IPS DF 6.9 (cell line): ENCODE measurements at places on chromosomes 7 and 10.

DNA sequence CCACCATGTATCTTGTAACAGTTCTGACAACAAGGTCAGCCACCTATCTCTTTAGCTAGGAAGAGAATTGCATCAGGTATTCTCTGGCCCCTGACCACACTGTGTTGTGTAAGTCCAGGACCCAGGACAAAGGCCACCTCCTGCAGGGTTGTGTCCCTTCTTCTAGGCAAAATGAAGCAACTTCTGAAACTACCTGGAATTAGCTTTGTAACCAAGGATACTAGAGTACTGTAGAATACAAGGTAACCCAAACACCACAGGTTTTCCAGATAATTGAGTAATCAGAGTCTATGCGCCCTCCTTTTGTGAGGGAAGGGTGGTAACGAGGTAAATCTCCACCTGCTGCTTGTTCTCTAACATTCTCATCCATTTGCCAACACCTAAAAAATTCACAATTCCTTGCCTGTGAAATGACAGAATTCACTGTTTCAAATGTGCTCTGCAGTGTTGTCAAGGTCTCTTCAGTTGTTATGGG lies 51.7 kb downstream of the SGMS1 start:
- H3K36me3 ChIP-seq: no peaks in the 10 kb centered on the region
- peaks cover 8% of the 10 kb centered on the region; the same call in 1 of the 2 replicates for H3K4me1 ChIP-seq
- H3K27ac ChIP-seq: no peak overlapping the region

DNA sequence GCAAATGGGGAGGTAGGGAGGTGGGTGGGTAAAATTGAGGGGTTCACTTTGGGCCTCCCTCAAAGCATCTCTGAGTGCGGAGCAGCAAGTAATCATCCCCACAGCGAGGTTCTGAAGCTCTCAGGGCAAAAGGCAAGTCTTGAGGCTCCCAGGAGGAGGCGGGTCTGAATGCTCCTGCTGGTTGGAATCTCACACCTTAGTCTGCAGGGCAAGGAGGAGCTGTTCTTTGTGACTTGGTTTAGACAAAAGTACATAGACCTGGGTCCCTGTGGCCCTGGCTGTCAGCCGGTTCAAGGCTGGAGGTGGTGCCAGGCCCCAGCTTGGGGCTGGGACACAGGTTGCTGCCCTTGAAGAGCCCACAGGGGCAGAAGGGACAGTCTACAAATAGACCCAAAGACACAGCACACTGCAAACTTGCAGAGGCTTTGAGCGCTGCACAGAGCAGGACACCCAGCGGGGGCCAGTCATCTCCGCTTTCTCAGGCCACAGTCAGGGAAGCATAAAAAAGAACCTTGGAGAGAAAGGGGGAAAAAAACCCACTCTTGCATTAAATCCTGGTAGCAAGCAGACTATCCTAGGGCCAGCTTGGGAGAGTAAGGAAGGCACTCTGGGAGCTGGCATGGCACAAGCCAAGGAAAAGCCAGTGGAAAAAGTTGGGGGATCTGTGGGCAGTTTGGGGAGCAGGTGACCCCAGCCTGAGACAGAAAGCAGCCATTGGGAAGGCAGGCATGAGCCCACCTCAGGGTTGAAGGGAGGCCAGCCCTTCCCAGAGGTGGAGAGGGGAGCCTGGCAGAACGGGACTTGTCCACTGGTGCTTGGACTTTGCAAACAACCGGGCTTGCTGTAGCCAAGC lies 926 bp upstream of the C10orf71 start:
- no peaks in the 10 kb centered on the region for H3K36me3 ChIP-seq
- H3K4me1 ChIP-seq: 0 out of 2 replicates have a peak, but pooled peaks cover 2% of the 10 kb centered on the region
- no peak overlapping the region for H3K4me3 ChIP-seq
- no peaks in the 10 kb centered on the region for H3K27me3 ChIP-seq
- no peak overlapping the region for H3K27ac ChIP-seq
- no peak for DNase-seq

DNA sequence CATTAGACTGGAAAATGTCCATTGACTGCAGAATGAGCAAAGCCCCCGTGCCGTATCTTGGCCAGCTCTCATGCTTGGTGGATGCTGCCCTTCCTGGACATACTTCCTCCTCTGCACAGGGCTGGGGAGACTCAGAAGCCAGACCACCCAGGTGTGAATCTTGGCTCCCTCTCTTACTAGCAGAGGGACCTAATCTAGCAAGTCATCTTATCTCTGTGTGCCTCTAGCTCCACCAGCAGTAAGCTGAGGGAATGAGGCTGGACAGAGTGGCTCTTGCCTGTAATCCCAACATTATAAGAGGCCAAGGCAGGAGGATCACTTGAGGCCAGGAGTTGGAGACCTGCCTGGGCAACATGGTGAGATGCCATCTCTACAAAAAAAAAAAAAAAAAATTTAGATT lies 173.8 kb upstream of the GHITM start:
- no peaks in the 10 kb centered on the region for H3K36me3 ChIP-seq
- H3K27me3 ChIP-seq: no peaks in the 10 kb centered on the region
- H3K4me1 ChIP-seq: no peaks in the 10 kb centered on the region

DNA sequence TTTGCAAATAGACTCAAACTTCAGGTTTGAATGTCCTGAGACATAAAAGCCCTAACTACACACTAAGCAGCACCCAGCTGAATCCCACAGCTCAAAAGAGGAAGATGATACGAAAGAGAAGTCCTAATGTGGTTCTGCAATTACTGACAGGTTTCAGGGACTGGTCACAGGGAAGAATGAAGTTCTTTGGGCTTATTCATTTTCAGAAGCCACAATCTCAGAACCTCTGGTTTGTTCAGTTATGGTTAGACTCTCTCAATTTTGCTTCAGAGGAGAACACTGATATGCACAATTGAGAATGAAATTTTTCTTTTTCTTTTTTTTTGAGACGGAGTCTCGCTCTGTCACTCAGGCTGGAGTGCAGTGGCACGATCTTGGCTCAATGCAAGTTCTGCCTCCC lies 94.6 kb upstream of the FAM180A start:
- no peak overlapping the region for H3K27ac ChIP-seq
- H3K4me1 ChIP-seq: no peaks in the 10 kb centered on the region
- H3K27me3 ChIP-seq: no peaks in the 10 kb centered on the region
- H3K36me3 ChIP-seq: no peaks in the 10 kb centered on the region

DNA sequence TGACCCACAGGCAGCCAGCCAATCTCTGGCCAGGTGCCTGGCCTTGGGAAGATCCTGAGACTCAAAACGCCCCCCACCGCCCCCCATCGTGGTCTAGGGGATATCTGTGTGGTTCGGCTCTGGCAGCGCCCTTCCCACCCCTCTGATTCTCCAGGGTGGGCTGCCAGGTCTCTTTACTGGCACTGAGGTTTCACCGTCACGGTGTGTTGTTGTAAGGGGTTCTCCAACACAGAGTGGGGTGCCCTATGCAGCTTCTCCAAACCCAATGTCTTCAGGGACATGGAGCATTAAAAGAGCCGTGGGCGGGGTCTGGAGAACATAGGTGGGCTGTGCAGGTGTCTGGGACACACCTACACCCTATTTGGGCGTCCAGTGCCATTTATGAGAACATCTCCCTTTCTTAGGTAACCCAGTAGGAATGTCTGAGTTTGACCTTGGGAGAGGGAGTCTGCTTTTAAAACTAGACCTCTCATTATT lies 1.5 kb downstream of the MAFK start:
- H3K4me1 ChIP-seq: peaks cover 17% of the 10 kb centered on the region
- H3K4me3 ChIP-seq: no peak overlapping the region
- no peaks in the 10 kb centered on the region for H3K36me3 ChIP-seq
- DNase-seq: no peak
- no peaks in the 10 kb centered on the region for H3K27me3 ChIP-seq
- H3K27ac ChIP-seq: no peak overlapping the region

DNA sequence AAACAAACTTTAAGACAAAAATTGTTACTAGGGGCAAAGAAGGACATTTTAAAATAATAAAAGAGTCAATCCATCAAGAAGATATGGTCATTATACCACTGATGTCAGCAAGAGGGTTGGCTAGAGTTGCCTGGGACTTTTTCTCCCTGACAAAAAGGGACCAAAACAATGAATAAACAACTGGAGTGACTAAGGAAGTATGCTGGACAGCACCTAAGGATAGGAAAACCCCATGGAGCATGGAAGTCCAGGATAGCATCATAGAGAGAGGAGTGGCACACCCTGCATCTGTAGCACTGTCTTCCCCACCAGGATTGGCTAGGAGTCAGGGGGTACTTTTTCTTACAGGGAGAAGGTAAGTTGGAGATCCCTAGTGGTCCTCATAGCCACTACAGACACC lies 73.5 kb upstream of the MACROH2A2 start:
- no peak overlapping the region for H3K4me3 ChIP-seq
- no peaks in the 10 kb centered on the region for H3K4me1 ChIP-seq
- no peak overlapping the region for H3K27ac ChIP-seq
- DNase-seq: no peak

GRCh38 chr7:128728598-128728997 lies 10.6 kb upstream of the CALU start:
- H3K27ac ChIP-seq: no peak overlapping the region
- H3K27me3 ChIP-seq: no peaks in the 10 kb centered on the region
- no peaks in the 10 kb centered on the region for H3K4me1 ChIP-seq
- no peak overlapping the region for H3K4me3 ChIP-seq
- no peaks in the 10 kb centered on the region for H3K36me3 ChIP-seq

GRCh38 chr10:72719941-72720592 lies 28.1 kb downstream of the MCU start:
- H3K4me3 ChIP-seq: no peak overlapping the region
- H3K27ac ChIP-seq: no peak overlapping the region
- no peaks in the 10 kb centered on the region for H3K4me1 ChIP-seq
- H3K27me3 ChIP-seq: no peaks in the 10 kb centered on the region

GRCh38 chr10:132063432-132063831 lies 2.3 kb upstream of the JAKMIP3 start:
- no peaks in the 10 kb centered on the region for H3K27me3 ChIP-seq
- no peak for DNase-seq
- no peaks in the 10 kb centered on the region for H3K36me3 ChIP-seq
- H3K4me3 ChIP-seq: no peak overlapping the region

DNA sequence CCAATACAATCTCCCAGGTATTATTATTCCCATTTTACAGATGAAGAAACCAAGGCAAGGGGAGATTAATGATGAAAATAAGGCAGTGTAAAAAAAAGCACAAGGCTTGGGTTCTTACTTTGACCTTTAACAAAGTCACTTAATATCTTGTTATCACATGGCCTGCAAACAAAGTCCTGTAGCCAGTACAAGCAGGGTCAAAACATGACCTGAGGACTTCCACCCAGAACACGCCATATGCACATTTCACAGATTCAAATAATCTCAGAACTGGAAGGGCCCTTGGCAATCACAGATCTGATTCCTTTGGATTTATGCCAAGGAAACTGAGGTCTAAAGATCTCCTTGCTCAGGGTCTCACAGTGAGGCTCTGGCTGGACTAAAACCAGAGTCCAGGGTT lies 162.1 kb downstream of the KCNMA1 start:
- no peaks in the 10 kb centered on the region for H3K4me1 ChIP-seq
- no peak overlapping the region for H3K27ac ChIP-seq
- H3K27me3 ChIP-seq: no peaks in the 10 kb centered on the region
- no peaks in the 10 kb centered on the region for H3K36me3 ChIP-seq

- no peaks in the 10 kb centered on the region; the same call in 1 of the 2 replicates for H3K4me1 ChIP-seq
- H3K27me3 ChIP-seq: no peaks in the 10 kb centered on the region
- H3K4me3 ChIP-seq: no peak overlapping the region
- H3K27ac ChIP-seq: no peak overlapping the region
- H3K36me3 ChIP-seq: no peaks in the 10 kb centered on the region
Observed at GRCh38 chr10:86286236-86287109, 80.1 kb downstream of the GRID1 start.

- no peak overlapping the region for H3K27ac ChIP-seq
- no peak overlapping the region for H3K4me3 ChIP-seq
- peaks cover 2% of the 10 kb centered on the region; the same call in 1 of the 2 replicates for H3K4me1 ChIP-seq
- H3K36me3 ChIP-seq: no peaks in the 10 kb centered on the region
- H3K27me3 ChIP-seq: no peaks in the 10 kb centered on the region
Observed at GRCh38 chr7:70098133-70098561, 499.9 kb downstream of the AUTS2 start.

- no peaks in the 10 kb centered on the region for H3K4me1 ChIP-seq
- H3K36me3 ChIP-seq: no peaks in the 10 kb centered on the region
- no peak for DNase-seq
- H3K4me3 ChIP-seq: peak overlapping the region; percentile 99
- H3K27ac ChIP-seq: no peak overlapping the region
Observed at GRCh38 chr7:106283831-106284713, 711 bp downstream of the NAMPT start.

DNA sequence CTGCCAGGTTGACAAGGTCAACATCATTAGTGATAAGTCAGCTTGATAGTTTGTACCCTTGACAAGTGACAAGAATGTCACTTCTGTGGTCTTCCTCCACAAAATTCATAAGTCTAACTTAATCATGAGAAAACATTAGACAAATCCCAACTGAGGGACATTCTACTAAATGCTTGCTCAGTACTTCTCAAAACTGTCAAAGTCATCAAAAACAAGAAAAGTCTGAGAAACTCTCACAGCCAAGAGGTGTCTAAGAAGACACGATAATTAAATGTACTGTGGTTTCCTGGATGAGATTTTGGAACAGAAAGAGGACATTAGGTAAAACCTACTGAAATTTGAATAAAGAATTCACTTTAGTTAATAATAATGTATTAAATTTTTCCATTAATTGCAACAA lies 29.8 kb upstream of the SLC16A12 start:
- H3K36me3 ChIP-seq: no peaks in the 10 kb centered on the region
- no peak overlapping the region for H3K27ac ChIP-seq
- H3K4me1 ChIP-seq: peaks cover 1% of the 10 kb centered on the region; the same call in 1 of the 2 replicates
- no peak for DNase-seq

- no peak overlapping the region for H3K4me3 ChIP-seq
- DNase-seq: no peak
- no peak overlapping the region for H3K27ac ChIP-seq
Observed at GRCh38 chr7:105295596-105296352, 92.9 kb downstream of the SRPK2 start.

DNA sequence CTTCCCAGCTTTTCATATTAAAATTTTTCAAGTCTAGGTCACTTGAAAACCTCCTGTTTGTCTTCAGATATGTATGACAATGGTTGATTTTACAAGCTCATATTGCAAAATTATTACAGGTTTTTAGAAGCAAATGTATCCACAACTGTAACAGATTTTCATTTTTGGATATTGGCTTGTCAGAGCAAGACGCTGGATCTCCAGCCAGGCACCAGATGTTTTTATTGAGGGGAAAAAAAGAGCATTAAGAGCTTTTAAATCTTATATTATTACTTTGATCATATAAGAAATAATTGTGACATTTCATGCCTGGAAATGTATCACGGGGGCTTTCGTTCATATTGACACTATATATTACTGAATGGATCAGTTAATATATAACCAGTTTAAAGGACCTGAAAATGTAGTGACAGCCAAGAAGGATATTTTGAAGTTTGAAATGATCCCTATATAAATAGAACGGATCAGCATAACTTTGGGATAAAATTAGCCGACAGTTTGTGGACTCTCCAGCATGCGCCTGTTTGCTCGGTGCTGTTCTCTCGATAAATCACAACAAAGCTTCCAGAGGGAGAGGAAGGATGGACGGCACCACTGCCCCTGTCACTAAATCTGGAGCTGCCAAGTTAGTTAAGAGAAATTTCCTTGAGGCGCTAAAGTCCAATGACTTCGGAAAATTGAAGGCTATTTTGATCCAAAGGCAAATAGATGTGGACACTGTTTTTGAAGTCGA lies at the start of gene ASB4:
Gene ASB4 (plus strand): TSS at position 553 of the 733 bp plus-strand sequence. CDS start 29 bp downstream, at position 582.
- H3K4me3 ChIP-seq: no peak within 1 kb of the TSS
- H3K27me3 ChIP-seq: no peaks in the 10 kb centered on the region
- no peak within 1 kb of the TSS for H3K27ac ChIP-seq
- H3K36me3 ChIP-seq: no peaks in the 10 kb centered on the region
- H3K4me1 ChIP-seq: no peaks in the 10 kb centered on the region

GRCh38 chr10:116565534-116565933 lies 19.8 kb downstream of the PNLIP start:
- no peak for DNase-seq
- no peaks in the 10 kb centered on the region for H3K4me1 ChIP-seq
- H3K27me3 ChIP-seq: no peaks in the 10 kb centered on the region

- no peak overlapping the region for H3K27ac ChIP-seq
- H3K4me1 ChIP-seq: peaks cover 2% of the 10 kb centered on the region; the same call in 1 of the 2 replicates
- no peak overlapping the region for H3K4me3 ChIP-seq
- H3K36me3 ChIP-seq: no peaks in the 10 kb centered on the region
Observed at GRCh38 chr7:98729121-98729520, 112.0 kb downstream of the NPTX2 start.
